ENCODE measurements at places on chromosomes 6 and 20. TPM values are rescaled to one million over a fixed set of nuclear protein-coding genes. Genes with fewer than 3 reads are reported as not detected.

Gene LTA
- not detected for total RNA-seq

Gene BCLAF1
- total RNA-seq = 170 TPM

Gene ZC2HC1B
- not detected for total RNA-seq

Gene HLA-DOA
- 0.82 TPM for total RNA-seq

Gene FGD2
- total RNA-seq = 0.82 TPM

Gene TMEM170B
- total RNA-seq = 51.8 TPM

Gene HLA-DMA
- total RNA-seq = 0.82 TPM
